ENCODE measurements at places on chromosomes 7 and 10.
A peak's percentile ranks its signal among the peaks of the same experiment; 100 is the strongest.

- DNase-seq, result no peak
Measured at GRCh38 chr7:32569388-32570289, 74.3 kb downstream of the AVL9 start.

- no peak for DNase-seq
Measured at GRCh38 chr7:133961724-133962123, 165.4 kb upstream of the LRGUK start.

DNA sequence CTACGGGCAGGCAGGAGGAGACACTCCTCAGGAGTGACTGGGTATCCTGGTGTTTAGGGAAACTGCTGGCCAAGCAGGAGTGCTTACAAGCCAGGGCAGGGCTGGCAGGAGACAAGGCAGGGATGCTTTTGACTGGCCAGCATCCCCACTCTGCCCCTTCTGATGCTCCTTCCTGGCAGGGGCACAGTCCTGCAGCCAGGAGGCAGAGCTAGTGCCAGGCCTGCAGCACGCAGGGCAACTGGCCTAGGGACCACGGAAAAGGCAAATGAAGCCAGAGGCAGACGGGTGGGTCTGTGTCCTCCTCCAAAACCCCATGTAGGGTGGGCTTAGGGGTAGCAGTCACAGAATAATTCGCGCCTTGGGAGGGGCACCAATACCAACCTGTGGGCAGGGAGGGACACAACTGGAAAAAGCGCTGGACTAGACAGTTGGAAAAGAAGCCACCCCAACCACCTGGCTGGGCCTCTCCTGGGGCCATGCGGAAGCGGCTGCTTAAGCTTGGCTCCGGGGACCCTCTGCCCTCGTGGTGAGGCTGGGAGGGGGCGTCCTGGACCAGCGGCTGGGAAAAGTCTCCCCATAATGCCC, 4.8 kb downstream of the IMPDH1 start:
- DNase-seq, result no peak

- DNase-seq, result no peak
Measured at GRCh38 chr7:50470250-50471163, 20.4 kb upstream of the FIGNL1 start.

DNA sequence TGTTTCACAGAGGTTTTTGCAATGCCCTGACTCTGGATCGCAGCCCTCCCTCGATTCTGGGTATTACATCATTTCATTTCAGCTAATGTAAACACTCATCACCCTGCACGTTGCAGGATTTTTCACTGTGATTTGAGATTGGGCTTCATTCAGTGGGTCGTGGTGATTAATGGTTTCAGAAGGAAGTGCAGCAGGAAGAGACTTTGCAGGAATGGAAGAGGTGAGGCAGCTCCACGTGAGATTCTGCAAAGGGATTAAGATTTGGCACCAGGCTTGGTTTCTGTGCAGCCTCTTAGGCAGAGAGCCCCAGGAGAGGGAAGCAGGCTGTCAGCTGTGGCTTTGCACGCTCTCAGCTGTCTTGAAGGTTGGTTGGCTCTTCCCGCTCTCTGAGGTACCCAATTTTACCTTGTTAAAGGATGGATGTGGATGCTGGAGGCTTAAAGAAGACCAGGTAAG, 95.2 kb downstream of the PLCE1 start:
- DNase-seq, result no peak

GRCh38 chr7:57308631-57309408, 141.2 kb upstream of the ZNF716 start:
- no peak for DNase-seq

- no peak for DNase-seq
Measured at GRCh38 chr7:151039850-151040548, 8.3 kb upstream of the ASIC3 start.

DNA sequence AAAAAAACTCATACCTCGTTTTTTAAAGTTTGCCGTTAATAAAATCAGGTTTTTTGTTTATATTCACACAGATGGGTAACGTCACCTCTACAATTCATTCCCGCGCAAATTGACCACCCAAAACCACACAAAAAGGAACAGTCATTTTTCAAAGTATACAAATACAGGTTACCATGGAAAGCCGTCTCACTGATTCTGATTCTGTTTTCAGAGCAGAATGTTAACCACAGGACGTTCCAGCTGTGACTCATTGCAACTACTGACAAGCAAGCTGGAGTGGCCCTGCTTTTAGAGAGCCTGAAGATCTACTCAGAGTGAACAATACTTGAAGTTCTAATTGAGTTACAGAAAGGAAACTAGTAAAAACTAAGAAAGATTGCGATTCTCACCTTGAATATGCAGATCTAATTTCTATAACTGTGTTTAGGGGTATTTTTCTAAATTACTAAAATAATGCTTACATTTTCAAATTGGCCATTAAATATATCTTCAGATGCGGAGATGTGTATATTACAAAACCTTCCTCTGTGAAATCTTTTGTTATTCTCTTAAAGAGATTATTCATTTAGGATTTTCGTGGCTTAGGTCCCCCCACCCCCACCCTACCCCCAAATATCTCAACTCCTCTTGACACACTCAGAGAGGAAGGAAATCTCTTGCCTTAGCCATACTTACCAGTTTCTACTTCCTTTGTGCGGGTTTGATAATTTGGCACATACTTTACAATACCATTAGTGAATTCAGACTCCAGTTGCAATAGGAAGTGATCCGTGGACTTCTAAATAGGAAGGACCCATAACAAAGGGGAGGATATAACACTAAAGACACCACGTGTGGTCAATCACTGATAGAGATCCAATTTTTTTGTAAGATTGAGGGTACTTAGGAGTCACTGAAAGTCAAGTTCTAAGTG, 106.0 kb downstream of the CUBN start:
- peak; percentile 87 for DNase-seq

- DNase-seq, result peak; percentile 35
Measured at GRCh38 chr7:150962553-150963399, 15.3 kb downstream of the KCNH2 start.

GRCh38 chr10:46545861-46546590, 10.4 kb downstream of the GPRIN2 start:
- DNase-seq, result no peak

DNA sequence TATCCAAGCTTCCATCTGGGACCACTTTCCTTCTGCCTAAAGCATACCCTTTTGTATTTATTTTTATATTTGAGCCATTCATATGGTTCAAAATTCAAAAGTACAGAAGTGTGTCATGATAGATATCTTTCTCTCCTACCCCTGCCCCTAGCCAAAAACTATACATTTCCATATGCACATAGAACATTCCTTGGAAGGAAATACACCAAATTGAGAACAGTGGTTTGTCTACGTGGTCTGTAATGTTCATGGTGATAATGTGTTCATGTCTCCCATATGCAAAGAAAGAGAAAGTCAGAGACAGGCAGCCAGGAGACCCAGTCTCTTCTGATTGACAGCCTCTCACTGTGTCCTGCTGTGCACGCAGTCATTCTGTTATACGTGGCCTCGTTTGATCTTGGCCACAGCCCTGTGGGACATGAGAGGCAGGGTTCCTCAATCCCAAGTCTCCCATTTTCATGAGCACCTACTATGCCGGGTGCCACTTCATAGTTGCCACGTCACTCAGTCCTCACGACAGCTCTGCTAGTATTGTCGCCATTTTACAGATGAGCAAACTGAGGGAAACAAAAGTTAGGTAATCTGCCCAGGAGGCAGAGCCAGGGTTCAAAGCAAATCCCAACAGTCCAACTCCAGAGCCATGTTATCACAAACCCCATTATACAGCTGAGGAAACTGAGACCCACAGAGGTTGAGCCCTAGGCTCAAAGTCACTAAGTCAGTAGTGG, 8.0 kb upstream of the CDH23 start:
- DNase-seq, result no peak

DNA sequence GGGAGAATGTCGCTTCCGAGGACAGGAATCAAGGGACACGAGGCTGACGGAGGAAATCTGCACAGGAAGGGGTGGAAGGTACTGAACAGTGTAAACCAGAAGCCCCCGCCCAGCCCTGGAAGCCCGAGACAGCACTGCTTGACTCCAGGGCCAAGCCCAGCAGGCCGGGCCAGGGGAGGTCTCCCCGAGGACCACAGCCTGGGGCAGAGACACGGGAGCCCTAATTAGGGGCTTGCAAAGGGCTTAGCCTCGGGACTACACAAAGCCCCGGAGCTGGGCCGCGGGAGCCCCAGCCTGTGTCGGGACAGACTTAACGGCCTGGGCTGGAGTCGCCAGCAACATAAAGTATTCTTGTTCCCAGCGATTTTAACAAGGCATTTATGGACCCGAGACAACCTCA, 50.8 kb downstream of the OAT start:
- no peak for DNase-seq

DNA sequence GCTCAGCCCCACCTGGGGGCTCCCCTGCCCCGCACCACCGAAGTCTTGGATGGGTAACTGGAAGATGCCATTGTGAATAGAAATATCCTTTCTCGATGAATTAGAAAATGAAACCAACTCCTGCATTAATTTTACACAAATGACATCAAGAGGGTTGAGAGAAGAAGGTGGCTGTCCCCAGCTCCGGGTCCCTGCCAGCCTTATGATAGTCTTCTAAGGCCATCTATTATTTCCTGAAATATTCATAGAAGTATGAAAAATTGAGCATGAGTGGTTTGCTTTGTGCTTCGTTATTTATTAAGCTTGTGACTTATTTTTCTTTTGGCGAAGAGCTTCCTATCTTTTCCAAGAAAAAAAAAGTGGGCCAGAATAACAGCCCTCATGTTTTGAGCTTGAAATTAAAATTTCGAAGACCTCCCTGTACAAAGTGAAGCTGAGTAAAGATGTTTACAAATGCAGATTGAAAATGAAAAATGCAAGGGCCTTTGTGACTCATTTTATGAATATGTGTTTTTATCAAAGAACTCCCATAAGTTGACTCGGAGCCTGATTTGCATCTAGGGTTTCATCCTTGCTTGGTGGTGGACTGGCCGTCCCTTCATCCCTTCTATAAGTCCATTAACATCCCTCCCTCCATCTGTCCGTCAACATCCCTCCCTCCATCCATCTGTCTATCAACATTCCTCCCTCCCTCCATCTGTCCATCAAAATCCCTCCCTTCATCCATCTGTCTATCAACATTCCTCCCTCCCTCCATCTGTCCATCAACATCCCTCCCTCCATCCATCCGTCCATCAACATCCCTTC, 20.5 kb upstream of the CFAP46 start:
- DNase-seq, result no peak

GRCh38 chr10:122462533-122463465, 1.4 kb downstream of the HTRA1 start:
- DNase-seq, result no peak

DNA sequence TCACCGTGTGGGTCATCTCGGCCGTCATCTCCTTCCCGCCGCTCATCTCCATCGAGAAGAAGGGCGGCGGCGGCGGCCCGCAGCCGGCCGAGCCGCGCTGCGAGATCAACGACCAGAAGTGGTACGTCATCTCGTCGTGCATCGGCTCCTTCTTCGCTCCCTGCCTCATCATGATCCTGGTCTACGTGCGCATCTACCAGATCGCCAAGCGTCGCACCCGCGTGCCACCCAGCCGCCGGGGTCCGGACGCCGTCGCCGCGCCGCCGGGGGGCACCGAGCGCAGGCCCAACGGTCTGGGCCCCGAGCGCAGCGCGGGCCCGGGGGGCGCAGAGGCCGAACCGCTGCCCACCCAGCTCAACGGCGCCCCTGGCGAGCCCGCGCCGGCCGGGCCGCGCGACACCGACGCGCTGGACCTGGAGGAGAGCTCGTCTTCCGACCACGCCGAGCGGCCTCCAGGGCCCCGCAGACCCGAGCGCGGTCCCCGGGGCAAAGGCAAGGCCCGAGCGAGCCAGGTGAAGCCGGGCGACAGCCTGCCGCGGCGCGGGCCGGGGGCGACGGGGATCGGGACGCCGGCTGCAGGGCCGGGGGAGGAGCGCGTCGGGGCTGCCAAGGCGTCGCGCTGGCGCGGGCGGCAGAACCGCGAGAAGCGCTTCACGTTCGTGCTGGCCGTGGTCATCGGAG, 1.8 kb downstream of the ADRA2A start:
- no peak for DNase-seq

- no peak for DNase-seq
Measured at GRCh38 chr10:117390420-117390819, 15.2 kb upstream of the PDZD8 start.

DNA sequence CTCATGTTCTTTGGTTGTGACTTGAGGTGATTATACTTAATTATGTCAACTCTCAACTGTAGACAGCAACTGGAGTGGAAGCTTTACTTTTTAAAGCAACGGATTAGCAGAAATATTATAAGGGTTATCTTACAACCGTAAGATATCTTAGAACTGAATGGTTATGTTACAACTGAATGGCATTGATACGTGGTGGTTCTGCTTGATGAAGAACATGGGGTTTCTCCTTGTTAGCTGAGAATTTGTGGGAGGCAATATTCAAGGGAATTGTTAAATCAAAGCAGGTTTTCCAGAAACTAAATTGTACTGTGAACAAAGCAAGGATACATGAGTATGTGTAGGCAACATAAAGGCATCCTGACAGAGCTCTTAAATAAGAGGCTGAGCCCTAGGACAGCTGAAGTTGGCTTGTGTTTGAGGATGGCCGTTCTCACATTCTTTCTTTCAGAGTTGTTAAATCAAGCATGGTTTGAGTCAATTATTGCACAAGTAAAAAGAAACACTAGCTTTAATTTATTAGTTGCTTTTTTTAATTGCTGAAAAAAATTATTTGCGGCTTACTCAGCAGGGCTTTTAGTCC, 350.0 kb downstream of the PLXDC2 start:
- DNase-seq, result no peak

DNA sequence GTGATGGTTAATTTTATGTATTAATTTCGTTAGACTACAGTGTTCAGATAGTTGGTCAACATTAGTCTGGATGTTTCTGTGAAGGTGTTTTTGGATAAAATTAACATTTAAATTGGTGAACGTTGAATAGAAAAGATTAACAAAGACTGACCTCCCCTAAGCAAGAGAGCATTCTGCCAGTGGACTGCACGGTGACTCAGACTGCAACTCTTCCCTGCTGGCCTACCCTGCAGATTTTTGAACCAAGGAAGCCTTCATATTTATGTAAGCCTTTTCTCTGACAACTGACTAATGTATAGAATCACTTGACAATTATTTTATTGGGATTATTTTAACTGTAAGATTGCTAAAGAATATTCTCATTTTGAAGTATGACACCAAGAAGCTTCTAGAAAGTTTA, 7.9 kb upstream of the ZNF248 start:
- DNase-seq, result no peak

DNA sequence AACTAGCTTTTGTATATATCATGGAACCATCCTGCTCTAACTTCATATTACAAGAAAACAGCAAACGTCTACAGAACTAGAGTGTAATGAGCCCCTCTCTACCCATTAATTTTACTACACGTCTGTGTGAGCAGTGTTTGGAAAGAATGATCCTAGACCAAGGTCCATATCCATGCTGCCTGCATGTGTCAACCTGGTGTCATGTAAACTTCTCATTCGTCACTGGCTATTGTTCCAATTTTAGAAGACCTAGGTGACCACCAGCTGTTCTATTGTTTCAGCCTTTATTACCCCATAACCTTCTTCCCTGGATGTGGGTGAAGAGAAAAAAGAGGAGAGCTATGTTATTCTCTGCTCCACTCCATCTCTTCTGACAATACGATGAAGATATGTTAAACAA, 77.1 kb downstream of the CREM start:
- no peak for DNase-seq

Measured in stimulated activated CD8-positive, alpha-beta memory T cell treated with anti-CD3 and anti-CD28 coated beads, Interleukin-7, amount 100 ng/mL, for 4 hours (primary cell).